ENCODE measurements at places on chromosomes 2 and 18.
A peak's percentile ranks its signal among the peaks of the same experiment; 100 is the strongest.

DNA sequence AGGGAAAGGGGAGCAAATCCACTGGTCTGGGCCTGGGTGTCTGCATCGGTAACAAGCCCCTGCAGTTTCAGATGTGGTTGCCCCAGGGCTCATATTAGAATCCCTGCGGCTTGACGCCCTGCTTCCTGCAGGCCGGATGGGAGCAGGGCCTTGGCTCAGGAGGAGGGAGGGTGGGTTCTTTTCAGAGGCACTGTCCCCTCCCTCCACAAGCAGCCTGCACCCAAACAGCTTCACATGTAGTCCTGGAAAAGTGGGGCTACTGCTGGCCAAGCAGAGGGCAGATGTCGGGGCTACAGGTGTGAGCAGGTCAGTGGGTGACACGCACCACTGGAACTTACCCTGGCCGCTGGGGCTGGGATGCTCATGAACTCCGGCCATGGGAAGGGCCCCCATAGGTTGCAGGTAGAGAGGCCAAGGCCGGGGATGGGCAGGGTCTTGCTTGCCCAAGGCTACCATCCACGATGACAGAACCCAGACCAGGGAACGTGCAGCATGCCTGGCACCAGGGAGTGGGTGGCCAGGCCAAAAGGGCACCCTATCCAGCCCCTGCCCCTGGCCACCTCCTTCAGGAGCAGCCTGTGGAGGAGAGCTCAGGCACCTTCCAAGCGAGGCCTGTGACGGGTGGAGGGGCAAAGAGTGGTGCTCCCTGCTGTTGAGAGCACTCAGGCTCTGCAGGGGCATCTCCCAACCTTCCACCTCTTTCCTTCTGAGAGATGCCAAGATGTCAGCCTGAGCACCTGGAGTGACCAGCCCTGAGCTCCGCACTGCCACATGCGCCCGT, 16.8 kb downstream of the ARID5A start:
- peak; percentile 23 for DNase-seq

DNA sequence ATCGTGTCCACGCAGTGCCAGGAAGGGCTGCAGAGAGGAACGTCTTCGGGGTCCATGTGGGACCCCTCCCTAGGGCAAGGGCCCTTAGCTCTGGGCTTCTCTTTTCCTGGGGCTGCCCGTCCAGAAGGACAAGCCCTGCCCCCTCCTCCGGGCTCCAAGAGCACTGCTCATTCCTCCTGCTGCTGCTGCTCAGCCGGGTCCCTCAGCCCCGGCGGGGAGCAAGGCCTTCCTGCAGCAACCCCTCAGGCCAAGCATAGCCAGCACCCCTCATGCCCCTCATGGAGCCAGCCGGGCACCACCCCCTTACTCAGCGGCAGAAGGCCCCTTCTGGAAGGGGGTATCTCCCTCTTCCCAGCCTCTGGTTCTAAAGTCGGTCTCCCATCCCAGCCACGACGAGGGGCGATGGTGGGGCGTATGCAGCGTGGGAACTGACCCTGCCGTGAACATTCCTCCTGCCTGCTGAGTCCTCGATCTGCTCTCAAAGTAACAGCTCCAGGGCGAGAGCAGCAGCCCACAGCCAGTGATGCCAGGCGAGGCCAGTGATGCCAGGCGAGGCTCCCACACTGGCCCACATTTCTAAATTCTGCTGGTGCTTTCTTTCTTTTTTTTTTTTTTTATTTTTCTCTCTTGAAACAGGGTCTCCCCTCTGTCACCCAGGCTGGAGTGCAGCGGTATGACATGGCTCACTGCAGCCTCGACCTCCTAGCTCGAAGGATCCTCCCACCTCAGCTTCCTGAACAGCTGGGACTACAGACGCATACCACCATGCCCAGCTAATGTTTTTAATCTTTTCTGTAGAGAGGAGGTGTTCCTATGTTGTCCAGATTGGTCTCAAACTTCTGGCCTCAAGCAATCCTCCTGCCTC, 99.7 kb downstream of the HDAC4 start:
- DNase-seq: no peak

GRCh38 chr2:217738061-217738460, 264.7 kb downstream of the TNS1 start:
- no peak for DNase-seq

GRCh38 chr2:240295256-240296103, 140.0 kb upstream of the GPC1 start:
- no peak for DNase-seq

DNA sequence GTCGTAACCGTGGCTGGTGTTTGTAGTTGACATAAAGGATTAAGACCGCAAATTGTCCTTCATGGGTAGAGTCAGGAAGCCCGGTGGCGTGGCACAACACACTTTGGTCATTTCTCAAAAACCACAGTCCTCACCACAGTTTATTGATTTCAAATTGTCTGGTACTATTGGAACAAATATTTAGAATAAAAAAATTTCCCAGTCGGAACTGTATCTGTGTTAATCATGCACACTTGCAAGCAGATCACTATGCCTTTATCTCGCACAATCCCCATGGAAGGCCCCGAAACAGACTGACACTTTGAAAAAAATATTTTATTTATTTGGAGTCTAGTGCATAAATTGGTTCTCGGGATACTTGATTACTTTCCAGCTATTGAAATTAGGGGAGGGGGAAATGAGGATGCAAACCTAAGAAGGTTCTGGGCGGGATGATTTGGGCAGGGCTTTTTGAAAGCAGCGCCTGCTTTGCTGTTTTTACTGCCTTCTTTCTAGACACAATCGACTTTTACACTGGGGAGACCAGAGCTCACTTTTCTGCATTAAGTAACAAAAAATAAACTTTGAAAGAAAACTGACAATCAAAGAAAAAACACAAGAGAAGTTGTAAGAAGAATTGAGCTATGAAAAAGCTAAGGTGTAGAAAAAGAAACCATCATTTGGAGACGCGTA, 15.4 kb upstream of the HOXD1 start:
- no peak for DNase-seq

- no peak for DNase-seq
These were observed 689.8 kb downstream of the MBD2 start for GRCh38 chr18:53534695-53535094.

- DNase-seq: peak; percentile 37
These were observed 24.4 kb downstream of the MBP start for GRCh38 chr18:77108001-77108692.

DNA sequence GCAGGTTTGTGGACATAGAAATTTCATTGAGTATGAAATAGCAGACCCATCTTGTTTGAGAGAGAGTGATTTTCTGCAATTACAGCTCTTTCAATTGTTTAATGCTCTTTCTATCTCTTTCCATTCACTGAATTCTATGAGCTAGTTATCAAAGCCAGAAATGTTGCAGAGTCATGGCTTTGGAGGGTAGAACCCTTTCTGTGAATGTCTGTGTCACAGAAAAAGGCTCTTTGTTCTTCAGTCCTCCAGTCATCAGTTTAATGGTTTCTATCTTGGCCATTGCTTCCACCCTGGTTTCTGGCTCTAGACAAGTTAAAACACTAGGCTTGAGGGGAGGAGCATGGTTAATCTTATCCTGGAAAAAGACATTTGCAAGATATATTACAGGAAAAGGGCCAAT, 655.0 kb downstream of the STK39 start:
- DNase-seq: no peak

DNA sequence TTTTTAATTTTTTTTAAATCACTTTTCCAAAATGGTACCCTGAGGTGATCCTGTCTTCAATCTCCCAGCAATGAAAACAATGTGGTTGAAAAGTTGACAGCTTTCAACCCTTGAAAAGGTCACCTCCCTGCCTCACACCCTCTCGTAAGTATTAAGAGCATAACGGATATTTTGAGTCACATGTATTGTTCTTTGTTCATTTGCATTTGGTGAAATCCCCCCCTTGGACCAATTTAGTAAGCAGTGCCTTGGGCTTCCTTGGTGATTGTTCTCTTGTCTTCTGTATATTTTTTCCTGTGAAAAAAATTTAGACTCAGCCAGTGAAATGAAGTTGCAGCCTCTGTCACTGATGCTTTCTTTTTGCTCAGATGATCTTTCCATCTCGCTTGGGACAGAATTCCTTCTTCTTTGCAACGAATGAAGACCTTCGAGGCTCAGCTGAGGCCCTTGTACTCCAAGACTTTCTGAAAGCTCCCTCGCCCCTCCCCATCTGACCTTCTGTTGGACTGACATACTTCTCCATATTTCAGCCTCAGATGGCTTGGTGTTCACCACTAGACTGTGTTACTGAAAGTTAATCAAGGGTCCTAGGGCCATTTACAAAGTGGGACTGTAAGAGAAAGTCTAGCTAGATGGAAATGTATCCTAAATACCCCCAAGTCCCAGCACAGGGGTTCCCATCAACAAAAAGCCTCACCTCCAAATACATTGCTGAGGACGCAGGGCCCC, 158.4 kb downstream of the BCL2 start:
- peak; percentile 80 for DNase-seq

DNA sequence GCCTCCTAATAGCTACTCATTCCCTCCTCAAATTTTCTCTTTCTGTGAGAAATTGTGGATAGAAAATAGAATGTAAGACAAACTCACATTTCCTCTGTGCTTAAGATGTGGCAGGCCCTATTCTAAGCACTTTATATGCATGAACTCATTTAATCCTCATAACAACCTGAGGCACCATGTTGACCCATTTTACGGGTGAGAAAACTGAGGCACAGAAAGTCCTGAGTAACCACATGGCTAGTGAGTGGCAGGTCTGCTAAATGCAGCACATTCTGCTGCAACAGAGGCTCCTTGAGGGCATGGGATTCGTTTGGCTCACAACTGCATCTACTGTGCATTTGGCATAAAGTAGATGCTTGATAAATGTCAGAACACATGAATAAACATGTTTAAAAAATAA, 22.7 kb upstream of the RNF149 start:
- DNase-seq: no peak

DNA sequence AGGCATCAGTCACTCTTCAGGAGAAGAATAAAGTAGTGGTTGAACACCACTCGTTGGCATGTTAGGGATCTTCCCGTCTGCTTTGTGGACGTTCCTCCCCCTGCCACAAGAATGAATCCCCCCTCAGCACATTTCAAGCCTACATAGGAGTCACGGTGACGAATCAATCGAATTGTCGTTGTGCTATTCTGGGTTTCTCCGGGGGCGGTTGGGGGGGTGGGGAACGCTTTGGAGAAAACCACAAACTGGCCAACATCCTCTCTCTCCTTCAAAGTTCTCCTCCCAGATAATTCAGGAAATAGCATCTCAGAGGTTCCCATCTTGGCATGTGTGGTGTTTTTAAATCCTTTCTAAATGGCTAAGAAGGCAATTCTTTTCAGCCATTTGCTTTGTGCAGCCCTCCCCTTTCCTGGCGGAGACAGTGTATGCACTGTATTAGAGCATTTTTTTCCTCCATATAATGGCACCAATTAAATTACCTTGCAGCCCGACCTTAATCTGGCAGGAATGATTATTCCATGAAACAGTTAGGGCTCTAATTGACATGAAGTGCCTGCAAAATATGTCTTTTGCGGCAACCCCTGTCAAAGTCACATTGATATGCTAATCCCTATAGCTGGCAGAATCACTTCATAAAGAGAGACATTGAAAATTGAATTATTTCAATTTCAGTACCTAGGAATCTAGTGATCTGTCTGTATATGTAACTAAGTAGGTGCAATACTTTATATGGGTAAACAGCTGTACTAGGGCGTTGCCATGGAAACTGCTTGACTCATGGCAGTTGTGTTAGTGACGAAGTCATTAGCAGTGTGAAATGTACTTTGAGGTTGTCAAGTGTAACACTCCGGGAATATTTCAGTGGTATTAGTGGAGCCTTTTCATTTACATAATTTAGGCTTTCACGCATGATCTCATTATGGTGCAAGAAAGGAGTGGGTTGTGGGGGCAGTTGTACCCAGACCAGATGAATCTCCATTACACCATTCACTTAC, 323.4 kb upstream of the SLC14A2 start:
- no peak for DNase-seq

- no peak for DNase-seq
These were observed 49.6 kb upstream of the RBM44 start for GRCh38 chr2:237749002-237749401.

DNA sequence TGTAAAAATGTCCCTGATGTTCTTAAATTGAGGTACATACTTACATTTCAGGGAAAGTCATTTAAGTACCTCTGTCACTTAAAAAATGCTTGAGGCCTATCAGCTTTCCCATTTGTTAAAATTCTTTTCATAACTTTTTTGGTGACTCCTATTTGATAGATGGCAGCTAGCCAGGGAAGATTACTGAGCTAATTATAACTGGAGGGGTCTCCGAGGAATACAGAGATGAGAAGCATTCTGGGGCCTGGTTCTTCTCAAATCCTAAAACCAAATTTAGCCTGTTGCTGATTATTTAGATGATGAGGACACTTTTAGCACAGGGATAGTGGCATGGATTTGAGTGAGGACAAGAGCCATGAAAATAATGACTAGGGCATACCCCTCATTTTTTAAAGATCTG, 4.8 kb downstream of the UGP2 start:
- no peak for DNase-seq

GRCh38 chr2:64626963-64627760, 26.6 kb downstream of the SERTAD2 start:
- DNase-seq: no peak

- DNase-seq: no peak
These were observed 316.1 kb upstream of the MMADHC start for GRCh38 chr2:149903626-149904025.

- no peak for DNase-seq
These were observed 49.8 kb upstream of the PLA2R1 start for GRCh38 chr2:160111951-160112798.

DNA sequence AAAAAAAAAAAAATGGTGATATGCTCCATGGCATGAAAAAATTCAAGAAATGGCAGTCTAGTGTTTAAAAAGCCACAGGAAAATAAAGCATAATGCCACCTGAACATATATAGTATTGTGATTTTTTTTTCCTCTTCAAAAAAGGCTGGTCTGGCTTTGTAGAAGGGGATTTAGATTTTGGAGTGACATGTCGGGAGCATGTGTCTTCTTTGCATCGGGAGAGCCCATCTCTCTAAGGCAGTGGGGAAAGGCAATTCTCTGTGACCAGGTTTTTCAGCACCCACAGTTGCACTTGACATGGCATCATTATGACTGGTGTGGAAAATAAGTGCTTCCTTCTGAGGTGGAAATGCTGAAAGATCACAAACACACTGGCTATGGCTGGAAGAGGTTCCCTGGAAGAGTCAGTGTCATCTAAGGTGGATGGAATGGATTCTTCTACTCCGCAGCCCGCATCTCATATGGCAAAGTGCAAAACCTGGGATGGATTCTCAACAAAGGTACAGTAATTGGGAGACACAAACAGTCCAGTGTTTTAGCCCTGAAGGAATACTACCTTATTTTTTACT, 172.5 kb downstream of the AGAP1 start:
- DNase-seq: peak; percentile 60

GRCh38 chr2:60098996-60099395, 454.5 kb downstream of the BCL11A start:
- DNase-seq: no peak

GRCh38 chr2:177573120-177573519, 180.5 kb downstream of the AGPS start:
- DNase-seq: no peak

- no peak for DNase-seq
These were observed 83.1 kb downstream of the FBXO15 start for GRCh38 chr18:74064510-74064909.

GRCh38 chr2:46000660-46001059, 296.5 kb upstream of the EPAS1 start:
- DNase-seq: no peak

Data from CD4-positive, alpha-beta T cell treated with Interleukin-21 for 1 hour (primary cell).